ENCODE measurements at places on chromosomes 6 and 20.
A peak's percentile ranks its signal among the peaks of the same experiment; 100 is the strongest.

GRCh38 chr6:116396441-116396840, 25.7 kb downstream of the DSE start:
- DNase-seq = no peak

- no peak for DNase-seq
These were observed 40.2 kb upstream of the PXDC1 start for GRCh38 chr6:3791526-3792203.

- DNase-seq = peak; percentile 61
These were observed 192.7 kb upstream of the PMEPA1 start for GRCh38 chr20:57902473-57902872.

DNA sequence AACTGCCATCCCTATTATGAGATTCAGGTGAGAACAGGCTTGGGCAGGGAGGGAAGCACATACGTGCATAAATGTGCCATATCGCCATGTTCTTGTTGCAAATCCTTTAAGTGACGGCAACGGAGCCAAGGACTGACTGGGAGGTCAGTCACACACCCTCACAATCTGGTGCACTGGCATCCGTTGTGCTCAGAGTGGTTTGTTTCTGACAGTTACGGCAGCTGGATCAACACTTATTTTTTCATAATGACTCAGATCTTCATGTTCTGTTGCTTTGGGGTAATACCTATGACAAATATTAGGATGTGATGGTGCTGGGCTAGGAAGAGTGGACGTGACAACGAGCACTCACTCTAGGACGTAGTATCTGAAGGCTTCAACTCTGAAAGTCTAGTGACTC, 56.2 kb upstream of the PREP start:
- peak; percentile 42 for DNase-seq

DNA sequence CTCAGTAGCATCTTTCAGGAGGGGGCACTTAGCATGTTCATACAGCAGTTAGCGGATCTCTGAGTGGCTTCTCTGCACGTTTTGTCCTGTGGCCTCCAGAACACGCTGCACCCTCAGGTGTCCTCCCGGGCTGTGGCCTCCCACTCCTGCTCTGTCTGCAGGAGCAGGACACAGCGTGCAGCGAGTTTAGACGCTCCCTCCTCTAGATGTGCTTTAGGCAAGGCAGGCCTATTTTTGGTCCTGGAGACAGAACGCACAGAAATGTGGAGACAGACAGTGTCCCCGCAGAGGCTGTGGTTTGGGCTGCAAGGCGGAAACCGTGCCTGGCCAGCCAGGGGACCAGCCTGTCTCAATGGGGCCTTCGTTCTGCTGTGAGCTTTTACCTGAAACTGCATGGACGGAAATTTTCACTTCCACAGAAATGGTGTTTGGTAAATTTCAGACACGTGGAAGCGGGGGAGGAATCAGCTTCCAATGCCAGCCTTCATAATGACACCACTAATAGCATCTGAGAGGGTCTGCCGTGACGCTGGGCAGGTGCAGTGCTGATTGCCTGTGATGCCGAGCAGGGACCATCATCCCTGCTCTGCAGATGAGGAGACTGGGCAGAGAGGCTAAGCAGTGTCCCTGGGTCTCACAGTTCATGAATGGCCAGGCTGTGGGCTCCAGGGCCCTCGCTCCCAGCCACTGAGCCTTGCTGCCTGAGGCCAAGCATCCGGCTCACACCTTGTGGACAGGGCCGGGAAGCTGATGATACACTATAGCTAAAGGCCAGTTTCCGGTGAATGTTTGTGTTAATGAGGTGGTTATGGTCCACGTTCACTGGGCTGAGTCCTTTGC, 120.9 kb downstream of the SYCP2 start:
- no peak for DNase-seq

GRCh38 chr6:159079367-159079766, 34.6 kb upstream of the TAGAP start:
- DNase-seq = no peak

DNA sequence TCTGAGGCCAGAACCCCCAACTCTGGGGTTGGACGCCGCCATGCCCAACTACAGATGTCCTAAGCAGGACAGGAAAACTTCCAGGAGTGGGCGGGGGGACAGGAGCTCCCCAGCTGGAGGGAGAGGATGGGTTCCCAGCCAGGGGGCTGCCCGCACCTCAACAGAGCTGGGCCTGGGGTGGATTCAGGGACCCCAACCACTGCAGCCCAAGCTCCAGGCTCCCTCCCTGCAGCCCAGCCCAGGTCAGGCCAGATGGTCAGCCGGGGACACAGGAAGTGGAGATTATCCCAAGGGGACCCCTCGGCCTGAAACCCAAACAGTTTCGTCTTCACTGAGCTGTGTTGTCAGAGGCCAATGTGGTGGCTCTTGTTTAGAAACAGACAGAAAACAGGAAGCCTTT, 9.4 kb downstream of the LAMA5 start:
- DNase-seq = no peak

All from EL (cell line).